ENCODE measurements at places on chromosomes 16 and 17.

DNA sequence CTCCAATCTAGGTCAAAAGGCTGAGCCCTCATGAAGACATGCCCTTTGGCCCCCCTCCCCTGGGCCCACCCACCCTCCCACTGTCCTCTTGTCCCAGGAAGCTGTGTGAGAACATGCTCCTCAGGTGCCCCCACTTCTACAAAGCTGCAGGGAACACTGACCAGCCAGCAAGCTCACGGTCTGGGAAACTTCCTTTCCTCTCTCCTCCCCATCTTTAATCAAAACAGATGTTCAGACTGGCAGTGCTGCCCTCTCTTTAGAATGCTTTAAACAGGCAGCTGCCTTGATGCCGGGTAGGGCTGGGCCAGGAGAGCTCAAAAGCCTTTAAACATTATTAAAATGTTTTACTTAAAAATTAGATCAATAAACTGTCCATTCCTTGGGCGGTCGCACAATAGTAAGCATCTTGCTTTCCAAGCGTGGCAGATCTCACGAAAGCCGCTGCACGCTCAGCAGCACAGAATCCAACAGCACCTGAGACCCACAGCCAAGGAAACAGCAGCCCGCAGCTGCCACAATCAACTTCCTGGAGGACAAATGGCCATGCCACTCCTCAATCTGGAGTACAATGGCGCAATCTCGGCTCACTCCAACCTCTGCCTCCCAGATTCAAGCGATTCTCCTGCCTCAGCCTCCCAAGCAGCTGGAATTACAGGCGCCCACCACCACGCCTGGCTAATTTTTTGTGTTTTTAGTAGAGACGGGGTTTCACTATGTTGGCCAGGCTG, 399.2 kb downstream of the SLC39A11 start:
- DNase-seq: no peak

GRCh38 chr17:62611292-62611691, 16.2 kb upstream of the MRC2 start:
- DNase-seq: no peak

GRCh38 chr17:72427761-72428109, 306.9 kb downstream of the SOX9 start:
- DNase-seq: no peak

DNA sequence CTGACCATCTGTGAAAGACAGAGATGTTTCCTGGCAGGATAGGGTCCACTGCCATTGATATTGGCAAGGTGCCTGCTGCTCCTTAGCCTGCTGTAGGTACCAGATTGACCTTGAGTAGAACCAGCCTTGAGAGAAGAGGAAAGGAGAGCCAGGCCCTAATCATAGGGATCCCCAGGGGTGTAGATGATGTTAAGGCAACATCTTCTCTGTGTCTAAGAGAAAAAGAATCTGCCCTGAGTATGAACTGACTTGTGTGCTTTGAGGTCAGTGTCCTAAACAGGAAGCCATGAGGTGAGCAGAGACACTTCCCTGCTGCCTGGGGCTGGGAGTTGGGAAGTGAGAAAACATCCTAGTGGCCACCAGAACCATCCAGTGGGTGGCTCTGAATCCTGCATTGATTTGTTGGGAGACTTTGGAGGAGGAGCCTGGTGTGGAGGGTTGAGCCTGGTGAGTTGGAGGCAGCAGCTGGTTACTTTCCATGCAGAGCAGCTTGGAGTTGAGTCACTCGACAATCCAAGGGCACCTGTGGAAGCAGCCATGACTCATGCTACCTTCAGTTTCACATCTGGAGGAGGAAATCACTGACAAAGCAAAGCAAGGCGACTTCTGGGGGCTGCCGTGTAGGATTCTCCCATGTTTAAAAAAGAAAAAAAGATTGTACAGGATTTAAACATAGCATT, 47.8 kb downstream of the BMERB1 start:
- DNase-seq: peak; percentile 76

DNA sequence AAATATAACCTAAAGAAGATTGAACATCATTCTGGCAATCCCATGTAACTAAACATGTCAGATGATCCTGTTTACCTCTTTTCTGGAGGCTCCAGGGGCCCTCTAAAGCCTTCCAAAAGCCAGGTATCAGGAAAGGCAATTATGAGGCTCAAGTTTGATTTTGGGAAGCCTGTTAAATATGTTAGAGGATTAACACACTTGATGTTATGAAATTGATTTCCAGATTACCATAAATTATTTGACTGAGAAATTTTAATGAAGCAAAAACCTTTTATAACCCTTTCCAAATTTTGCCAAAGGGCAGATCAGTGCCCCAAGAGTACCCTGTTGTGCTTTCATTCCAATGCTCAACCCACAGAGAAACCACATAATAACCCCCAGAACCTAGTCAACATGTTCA, 29.3 kb downstream of the PHKB start:
- no peak for DNase-seq

- no peak for DNase-seq
Observed at GRCh38 chr16:83738923-83739503, 68.8 kb upstream of the HSBP1 start.

DNA sequence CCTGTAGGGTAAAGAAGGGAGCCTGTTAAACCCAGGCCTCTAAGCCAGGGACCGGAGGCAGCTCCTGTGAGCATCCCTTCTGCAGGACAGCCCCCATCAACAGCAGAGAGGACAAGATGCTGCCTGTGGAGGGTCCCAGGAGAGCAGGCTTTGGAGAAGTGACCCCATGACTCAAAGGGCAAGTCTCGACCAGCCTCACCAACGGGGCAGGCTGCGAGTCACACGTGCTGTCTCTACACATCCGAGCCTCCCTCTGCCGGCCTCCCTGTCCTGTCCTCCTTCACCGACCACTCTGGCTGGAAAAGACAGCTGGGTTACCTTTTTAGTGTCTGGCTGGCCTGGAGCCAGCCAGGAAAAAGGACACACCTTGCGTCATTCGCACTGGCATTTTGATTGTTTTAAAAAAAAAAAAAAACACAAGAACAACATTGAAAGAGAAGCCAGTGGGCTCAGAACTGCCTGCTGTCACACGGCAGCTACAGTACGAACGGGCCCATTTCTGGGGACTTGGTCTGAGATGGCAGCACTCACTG, 74.5 kb upstream of the RCVRN start:
- DNase-seq: no peak

DNA sequence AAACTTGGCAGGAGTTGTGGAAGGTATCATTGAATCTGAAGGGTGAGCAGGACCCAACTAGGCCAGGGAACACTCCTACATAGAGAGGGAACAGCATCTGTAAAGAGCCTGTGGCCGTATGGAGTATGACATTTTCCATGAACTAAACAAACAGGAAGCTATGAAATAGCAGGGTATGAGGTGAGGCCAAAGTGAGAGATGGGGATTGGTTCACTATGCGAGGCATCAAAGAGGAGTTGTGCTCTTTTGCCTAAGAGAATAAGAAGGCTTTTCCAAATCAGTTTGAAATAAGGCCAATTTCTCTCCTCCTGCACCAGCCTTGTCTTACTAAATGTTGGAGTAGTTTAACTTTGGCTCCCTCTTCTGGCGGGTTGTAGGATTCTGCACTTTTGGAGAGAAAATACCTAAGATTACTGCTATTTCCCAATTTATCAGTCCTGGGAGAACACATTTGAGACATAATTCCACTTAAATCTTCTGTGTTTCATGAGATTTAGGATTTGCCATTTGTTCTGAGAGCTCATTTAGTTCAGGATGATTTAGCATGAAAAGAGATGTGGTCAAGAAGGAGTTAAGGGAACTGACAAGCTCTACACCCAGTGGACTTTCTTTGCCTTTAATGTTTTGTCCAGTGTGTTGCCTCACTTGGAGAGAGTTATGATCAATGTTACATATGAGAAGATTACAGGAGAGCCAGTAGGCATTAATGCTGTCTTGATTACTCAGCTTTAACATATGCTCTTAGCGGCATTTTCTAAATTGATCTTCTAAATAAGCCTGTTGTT, 55.4 kb downstream of the TNRC6C start:
- DNase-seq: peak; percentile 55

GRCh38 chr16:86946396-86946795, 368.0 kb downstream of the FOXL1 start:
- DNase-seq: no peak

GRCh38 chr16:17470182-17470907, 415 bp downstream of the XYLT1 start:
- peak; percentile 31 for DNase-seq

DNA sequence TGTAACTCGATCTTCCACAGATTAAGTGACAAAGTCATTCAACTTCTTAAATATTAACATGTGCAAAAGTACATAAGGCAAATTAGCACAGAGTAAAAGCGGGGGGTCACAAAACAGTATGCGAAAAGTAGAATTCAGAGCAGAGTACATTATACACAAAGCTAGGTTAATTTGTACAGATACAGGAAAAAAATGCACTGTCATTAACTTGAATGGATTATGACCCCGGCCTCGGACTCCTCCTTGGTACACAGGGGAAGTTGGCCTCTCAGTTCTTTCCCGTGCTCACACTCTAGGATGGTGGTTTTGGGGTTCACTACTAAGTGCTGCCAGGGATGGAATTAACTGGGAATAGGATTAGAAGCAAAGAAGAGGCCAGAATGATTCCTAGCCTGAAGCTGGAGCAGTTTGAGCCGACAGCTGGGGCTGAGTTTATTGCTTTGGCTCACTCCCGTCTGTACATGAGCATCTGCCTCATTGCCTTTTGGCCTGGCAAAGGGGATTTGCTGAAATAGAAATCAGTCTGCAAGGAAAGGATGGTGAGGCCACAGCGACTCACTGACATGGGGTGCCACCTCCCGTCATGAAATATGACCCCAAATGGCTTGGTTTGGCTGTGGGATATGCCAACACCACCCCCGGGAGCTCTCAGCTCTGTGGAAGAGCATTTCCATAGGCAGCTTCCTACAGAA, 23.6 kb downstream of the NTN1 start:
- DNase-seq: no peak

DNA sequence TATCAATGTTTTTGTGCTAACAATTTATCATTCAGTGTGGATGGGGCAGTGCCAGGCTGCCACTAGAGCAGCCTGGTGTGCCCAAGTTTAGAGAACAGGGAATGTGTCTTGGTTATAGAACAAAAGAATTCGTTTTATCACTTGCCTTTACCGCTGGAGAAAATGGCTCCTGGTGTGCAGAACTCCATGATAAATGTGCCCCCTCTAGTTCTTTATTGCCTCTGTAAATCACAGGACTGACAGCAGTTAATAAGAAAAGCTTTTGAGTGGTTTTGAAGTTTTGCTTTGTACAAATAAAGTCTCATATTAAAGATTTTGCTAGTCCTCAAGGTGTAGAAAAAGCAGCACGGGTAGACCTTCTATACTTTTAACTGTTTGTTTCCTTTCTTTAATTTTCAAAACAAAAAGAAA, 28.2 kb upstream of the PSMD7 start:
- no peak for DNase-seq

- DNase-seq: no peak
Observed at GRCh38 chr16:441447-441846, 16.0 kb downstream of the RAB11FIP3 start.

DNA sequence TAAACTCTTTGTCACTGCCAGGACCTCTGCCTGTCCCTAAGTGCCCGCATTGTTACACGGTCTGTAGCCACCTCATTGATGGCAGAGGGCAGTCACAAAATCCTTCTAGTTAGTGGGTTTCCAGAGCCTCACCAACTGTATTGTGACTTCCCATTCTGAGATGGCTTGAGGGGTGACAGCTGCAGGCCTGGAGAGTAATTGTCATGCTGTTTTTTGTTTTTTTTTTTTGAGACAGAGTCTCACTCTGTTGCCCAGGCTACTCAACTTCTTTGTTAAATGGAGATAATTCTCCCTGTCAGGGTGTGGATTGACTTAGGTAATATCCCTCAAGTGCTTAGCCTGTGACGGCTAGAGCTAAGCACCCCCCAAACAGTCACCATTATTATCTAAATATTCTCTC, 77.9 kb downstream of the SDR42E1 start:
- DNase-seq: no peak

- DNase-seq: no peak
Observed at GRCh38 chr16:24203675-24204074, 52.5 kb upstream of the CACNG3 start.

DNA sequence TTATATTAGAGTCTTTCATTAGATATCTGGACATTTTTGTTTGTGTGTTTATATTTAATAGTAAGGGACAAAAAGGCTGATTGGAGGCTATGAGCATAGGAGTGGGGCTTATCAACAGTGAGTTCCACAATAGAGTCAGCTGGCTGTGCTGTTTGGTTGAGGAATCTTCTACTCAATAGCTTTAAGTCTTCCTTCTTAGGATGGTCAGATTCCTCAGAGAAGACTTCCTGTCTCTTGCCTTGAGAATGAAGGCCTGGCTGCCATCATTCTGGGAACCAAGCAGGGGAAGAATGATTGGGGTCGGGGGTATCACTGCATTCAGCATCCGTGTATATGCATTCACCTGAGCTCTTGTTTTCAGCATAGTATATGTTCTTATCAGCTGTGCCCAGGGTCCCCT, 31.9 kb upstream of the ABCC11 start:
- no peak for DNase-seq

DNA sequence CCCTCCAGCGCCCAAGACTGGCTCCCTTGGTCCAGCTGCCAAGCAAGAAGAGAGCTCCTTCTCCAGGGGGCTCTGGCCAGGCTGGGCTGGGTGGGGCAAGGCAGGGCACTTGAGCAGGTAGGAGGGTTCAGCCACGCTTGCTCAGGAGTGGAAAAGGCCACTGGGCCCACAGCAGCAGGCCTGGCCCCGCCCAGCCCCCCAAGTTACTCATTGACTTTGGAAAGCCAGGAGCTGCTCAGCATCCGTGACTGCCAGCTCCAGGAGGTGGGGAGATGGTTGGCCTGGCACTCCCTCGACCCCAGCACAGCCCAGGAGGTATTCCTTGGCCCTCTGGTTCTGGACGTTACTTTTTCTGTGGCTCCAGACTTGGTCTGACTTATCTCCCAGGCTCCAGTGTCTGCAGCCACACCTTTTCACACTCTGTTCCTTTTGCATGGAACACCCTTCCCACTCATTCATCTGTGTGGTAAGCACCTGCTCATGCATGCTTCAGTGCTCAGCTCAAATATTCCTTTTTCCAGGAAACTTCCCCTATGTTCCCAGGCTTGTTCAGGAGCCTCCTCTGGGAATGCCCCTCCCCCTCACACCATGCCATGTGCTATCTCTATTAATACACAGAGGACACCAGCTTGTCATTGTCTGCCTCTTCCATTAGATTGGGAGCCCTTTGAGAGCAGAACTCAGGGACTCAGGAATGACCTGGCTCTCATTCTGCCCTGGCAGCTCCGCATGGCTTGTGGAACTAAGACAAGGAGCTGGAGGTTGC, at the start of gene CDH16:
Gene CDH16 (minus strand): TSS at position 83 of the 766 bp plus-strand sequence. CDS start 820 bp downstream, outside the sequence.
- no peak for DNase-seq

- peak; percentile 51 for DNase-seq
Observed at GRCh38 chr17:82302991-82303943, 14.1 kb downstream of the CD7 start.

- no peak for DNase-seq
Observed at GRCh38 chr16:58843675-58844074, 109.6 kb upstream of the GOT2 start.

GRCh38 chr16:81669473-81670350, 109.4 kb upstream of the PLCG2 start:
- DNase-seq: no peak

GRCh38 chr17:27577121-27577761, 53.7 kb upstream of the LGALS9 start:
- DNase-seq: no peak

Data from activated CD4-positive, alpha-beta T cell treated with anti-CD3 and anti-CD28 coated beads for 48 hours (primary cell).